Bladder microvascular endothelial cell (primary cell): ENCODE measurements at places on chromosomes 6 and 20. TPM values are rescaled to one million over a fixed set of nuclear protein-coding genes. Genes with fewer than 3 reads are reported as not detected.

MAP1LC3A gene
- 14.2 and 28.1 TPM in 2 replicates for total RNA-seq

PPP1R3G gene
- total RNA-seq, result 0.16 and 0.44 TPM in 2 replicates

PLTP gene
- 3.4 and 6.7 TPM in 2 replicates for total RNA-seq

LST1 gene
- total RNA-seq, result 0.32 and 0.57 TPM in 2 replicates

SIRPB2 gene
- 1.3 and 2.8 TPM in 2 replicates for total RNA-seq

RCAN2 gene
- 0.63 and 3.2 TPM in 2 replicates for total RNA-seq

RAET1G gene
- total RNA-seq, result 0.44 and 0.65 TPM in 2 replicates

SIRPG gene
- not detected in 2 replicates for total RNA-seq

DDAH2 gene
- 86.0 and 129 TPM in 2 replicates for total RNA-seq

MUC21 gene
- not detected in 2 replicates for total RNA-seq

SNHG17 gene
- total RNA-seq, result 3.1 and 13.7 TPM in 2 replicates

GPR6 gene
- total RNA-seq, result not detected in 2 replicates

C6orf141 gene
- total RNA-seq, result 20.6 and 55.0 TPM in 2 replicates
